ENCODE measurements at places on chromosomes 2 and 18. TPM values are rescaled to one million over a fixed set of nuclear protein-coding genes. Genes with fewer than 3 reads are reported as not detected.

Gene PTPRM
- 45.4 TPM for total RNA-seq

Gene SERPINB7
- not detected for total RNA-seq

Gene SPP2
- total RNA-seq: not detected

Gene FBLN7
- 0.62 TPM for total RNA-seq

Gene CYP27A1
- total RNA-seq: 2.8 TPM

Gene SH2D6
- 0.47 TPM for total RNA-seq

Gene MAT2A
- total RNA-seq: 95.1 TPM

Gene BUB1
- total RNA-seq: 7.8 TPM

Gene ST8SIA3
- 7.2 TPM for total RNA-seq

Gene GAL3ST2
- 0.16 TPM for total RNA-seq

Gene TGFA
- 14.2 TPM for total RNA-seq

Gene OR6B2
- total RNA-seq: not detected

Gene LRRC30
- not detected for total RNA-seq

Gene GPBAR1
- not detected for total RNA-seq

Gene IL36B
- not detected for total RNA-seq

Gene TTLL4
- 6.7 TPM for total RNA-seq

Gene GALNT13
- 28.4 TPM for total RNA-seq

Measured in occipital lobe (tissue), 3 donors.